Neural crest cell (in vitro differentiated cells): ENCODE measurements at places on chromosomes 3 and 15.

DNA sequence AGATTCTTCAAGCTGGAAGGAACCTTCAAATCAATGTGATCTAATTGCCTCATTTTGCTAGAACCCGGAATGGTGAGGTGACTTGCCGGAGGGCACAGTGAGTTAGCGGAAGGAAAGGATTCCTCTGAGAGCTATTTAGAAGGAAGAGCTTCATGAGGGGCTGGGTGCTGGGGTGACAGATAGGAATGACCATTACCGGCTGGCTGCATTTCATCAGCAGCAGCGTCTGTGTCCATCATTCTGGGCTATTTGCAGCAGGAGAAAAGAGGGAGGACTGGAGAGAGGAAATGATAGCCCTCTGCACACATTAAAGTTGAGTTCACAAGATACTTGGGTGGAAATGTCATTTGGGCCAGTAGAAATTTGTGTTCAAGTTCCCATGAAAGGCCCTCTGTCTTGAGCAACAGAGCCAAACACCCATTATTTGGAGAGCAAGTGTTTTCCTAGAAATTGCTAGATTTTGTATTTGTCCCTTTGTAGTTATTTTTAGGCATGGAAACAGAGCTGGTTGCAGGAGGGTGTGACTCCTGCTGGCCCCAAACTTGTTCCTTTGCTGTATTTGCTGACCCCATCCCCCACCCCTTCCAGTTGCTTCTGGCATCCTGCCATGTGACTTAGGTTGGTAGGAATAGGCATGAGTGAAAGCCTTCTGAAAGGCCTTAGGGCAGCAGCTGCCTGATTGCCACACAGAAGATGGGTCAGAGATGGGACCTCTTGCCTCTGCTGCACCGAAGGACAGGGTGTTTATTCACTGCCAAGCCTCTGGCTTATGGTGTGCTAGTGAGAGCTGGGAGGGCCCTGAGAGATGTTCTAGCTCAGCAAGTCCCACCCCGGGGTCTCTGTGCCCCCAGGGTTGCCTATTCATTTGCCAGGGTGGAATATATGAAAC lies 87.5 kb upstream of the PLXNA1 start:
- DNase-seq: no peak

DNA sequence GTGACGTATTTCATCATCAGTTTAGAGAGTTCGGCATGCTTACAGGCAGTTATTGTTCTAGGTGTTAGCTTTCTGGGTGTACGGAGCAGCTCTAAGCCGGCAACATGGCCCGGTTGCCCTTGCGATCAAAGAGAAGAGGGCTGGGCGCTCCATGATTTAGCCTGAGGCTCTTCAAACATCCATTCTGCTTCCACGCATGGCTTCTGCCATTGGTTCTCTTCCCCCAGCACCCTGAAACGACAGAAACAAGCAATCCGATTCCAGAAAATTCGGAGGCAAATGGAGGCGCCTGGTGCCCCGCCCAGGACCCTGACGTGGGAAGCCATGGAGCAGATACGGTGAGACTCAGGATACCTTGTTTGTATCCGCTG lies 574 bp downstream of the NGRN start:
- peak; percentile 6 for DNase-seq

GRCh38 chr3:191216510-191216909 lies 17.5 kb downstream of the OSTN start:
- DNase-seq: no peak

GRCh38 chr15:60315878-60316277 lies 81.9 kb downstream of the ANXA2 start:
- DNase-seq: no peak

- DNase-seq: no peak
Observed at GRCh38 chr15:63462088-63462487, 42.3 kb upstream of the USP3 start.

DNA sequence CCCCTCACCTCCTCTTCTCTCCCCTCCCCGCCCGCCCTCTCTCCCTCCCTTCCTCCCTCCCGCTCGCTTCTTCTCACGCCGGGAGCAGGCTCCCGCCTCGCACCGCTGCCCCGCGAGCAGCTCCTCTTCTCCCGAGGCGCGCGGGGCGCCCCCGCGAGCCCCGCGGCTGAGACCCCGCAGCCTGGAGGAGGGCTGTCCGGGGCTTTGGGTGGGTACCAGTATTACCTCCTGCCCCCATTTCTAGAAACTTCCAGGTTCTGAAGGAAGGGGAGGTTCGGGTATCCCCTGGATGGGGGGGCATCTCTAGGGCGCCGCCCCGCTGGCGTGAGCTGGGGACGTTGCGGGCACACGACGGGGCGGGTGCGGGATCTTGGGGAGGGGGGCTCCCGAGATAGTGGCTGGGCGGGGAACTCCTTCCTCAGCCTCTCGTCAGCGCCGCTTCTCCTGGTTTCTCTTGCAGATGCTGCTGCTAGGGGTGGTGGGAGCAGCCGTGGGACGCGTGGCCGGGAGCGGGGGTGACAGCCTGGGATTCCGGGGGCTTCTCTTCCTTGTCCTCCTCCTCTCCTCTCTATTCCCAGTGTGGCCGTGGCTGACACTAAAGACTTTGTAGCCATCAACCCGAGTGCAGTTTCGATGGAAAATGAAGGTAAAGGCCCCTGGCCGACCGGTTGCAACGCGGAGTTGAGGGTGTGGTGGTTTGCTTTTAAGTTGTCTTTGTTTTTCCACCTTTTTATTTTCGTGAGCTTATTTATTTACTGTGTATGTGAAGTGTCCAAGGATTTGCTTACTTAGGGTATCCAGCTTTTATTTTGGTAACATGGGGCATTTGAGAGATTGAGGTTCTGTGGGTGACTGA lies 474 bp downstream of the ATP2C1 start:
- peak; percentile 23 for DNase-seq

- DNase-seq: no peak
Observed at GRCh38 chr3:139199421-139200010, 144.3 kb upstream of the MRPS22 start.

DNA sequence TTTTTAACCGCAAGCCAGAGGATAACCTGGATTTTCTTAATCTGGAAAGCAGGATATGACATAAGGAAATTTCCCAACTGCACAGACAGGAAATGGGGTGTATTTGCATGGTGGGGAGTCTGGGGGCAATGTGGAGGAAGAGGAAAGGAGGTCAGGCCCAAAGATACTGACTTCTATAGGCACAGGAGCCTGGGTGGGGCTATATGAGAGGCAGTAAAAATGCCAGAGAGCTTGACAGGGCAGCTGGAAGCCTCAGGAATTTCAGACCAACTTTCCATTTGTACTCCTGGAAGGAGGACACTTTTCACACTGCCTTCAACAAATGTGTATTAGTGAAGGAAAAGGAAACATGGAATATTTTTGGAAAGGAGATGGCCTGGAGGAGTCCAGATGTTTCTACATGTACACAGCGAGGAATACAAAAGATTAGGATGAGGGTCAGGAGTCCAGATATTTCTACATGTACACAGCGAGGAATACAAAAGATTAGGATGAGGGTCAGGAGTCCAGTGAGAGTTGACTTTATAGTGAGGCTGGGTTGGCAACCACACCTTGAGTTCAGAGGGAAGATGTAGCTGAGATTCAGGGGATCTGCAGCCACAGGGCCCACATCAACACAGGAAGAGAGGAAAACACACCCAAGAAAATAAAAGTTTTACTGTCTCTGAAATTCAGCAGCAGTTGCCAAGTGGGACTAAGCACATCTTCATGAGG lies 111.9 kb upstream of the PTPRG start:
- no peak for DNase-seq

DNA sequence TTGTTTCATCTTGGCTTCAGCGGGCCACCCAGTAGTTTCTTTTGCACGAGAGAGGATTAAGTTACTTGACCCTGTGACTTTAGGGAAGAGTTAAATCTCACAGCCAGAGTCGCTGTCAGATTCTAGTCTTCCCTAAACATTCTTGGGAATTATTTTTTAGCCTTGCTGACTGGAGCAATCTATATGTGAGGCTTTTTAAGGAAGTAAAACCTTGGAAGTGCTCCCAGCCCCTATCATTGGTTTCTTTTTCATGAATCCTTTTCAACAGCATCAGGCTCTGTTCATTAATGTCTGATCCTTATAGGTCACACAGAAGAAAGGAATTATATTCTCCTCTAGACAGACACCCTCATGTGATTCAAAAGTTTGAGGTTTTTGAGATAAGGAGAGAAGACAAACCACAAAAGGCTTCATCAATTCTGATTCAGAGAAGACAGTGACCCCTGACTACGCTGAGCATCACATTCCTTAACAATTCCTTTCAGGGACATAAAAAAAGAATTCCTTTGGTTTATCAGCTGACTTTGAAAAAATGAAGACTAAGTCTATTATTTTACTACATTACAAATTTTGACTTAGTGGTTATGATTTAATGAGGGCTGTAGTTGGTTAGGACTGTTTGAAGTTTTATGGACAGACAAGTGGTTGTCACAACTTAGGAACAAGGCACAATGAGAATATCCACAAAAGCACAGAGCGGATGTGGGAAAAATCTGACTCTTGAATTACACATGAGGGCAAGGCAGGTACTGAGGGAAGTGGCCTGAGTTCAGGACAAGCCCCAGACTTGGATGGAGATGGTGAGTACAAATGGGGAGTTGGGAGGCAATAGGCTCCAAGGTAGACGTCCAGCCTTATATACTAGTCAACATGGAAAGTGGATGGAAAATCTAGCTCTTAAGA lies 171.1 kb upstream of the STT3B start:
- no peak for DNase-seq

- DNase-seq: no peak
Observed at GRCh38 chr3:5473471-5473870, 286.0 kb downstream of the EDEM1 start.

- DNase-seq: no peak
Observed at GRCh38 chr3:152050903-152051302, 177.5 kb downstream of the SUCNR1 start.

- no peak for DNase-seq
Observed at GRCh38 chr3:84141571-84141970, 817.2 kb upstream of the CADM2 start.

- no peak for DNase-seq
Observed at GRCh38 chr3:171812811-171813210, 2.5 kb upstream of the PLD1 start.

DNA sequence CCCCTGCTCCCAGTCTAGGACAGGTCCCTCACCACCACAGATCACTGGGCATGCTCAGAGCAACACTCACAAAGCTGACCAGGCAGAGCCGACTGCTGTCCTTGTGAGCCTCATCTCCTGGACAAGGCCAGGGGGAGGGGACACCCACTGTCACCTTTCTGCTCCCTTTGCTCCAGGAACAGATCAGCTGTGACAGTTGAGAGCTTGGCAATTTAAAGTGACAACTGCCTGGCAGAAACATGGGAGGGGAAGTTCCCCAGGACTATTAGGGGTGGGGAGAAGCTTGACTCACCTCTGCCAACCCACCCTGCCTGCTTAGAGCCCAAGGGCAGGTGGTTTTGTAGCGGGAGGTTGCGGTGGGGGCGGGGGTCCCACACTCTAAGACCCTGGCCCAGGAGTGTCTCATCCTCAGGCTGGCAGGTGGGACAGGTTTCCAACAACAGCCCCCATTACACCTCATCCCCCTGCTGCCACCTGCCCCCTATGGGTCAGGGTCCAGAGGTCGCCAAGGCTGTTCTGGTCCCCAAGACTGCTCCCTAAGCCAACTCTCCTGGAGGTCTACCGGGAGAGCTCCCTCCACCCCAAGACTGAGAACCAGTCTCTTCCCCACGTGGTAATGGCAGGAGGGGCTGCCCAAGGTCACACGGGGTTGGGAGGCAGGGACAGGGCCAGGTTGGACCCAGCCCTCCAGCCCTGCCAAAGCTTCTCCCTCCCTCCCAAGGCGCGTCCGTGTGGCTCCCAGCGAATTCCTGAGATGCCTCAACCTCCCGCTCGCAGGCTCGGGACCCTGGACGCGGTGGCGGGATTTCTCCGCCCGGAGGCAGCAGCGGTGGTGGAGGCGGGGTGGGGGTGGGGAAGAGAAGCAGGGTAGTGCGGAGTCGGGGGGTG lies 80.4 kb downstream of the IQSEC1 start:
- no peak for DNase-seq

- no peak for DNase-seq
Observed at GRCh38 chr3:30811151-30811795, 83.2 kb downstream of the GADL1 start.

- DNase-seq: no peak
Observed at GRCh38 chr3:123627673-123628670, 43.1 kb upstream of the HACD2 start.

GRCh38 chr3:127747751-127748521 lies 74.4 kb downstream of the MGLL start:
- no peak for DNase-seq

- no peak for DNase-seq
Observed at GRCh38 chr3:11556851-11557644, 86.7 kb downstream of the VGLL4 start.

DNA sequence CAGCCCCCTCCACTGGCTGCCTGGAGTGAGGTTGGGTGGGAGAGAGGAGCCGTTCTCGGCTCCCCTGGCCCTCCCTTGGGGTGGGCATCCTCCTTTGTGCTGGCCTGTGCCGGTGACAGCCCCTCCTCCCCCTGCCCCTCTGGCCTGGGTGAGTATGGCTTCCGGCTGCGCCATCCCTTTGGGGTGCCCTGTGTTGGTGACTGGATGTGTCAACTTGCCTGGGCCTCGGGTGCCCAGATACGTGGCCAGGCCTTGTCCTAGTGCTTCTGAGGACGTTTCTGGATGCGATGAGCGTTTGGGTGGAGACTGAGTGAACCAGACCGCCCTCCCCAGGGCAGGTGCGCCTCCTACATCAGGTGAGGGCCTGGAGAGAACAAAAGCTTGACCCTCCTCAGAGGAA lies 59.7 kb downstream of the PLXNA1 start:
- no peak for DNase-seq

DNA sequence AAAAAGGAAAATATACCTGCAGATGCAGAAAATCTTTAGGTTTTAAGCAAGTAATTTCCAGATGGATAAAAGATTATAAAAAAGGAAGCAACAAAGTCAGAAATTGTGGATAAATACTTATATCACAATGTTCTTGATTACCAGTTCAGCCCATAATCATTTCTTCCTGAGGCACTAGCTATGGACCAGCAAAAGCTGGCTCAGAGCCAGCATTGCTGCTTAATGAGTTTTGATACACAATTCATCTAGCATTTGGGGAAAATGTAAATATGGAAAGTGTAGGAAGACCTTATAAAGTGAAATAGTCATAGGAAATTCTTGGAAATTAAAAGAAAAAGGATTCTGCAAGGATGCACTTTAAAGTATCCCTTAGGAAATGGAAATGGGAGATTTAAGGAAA lies 168.3 kb upstream of the GBE1 start:
- DNase-seq: no peak

DNA sequence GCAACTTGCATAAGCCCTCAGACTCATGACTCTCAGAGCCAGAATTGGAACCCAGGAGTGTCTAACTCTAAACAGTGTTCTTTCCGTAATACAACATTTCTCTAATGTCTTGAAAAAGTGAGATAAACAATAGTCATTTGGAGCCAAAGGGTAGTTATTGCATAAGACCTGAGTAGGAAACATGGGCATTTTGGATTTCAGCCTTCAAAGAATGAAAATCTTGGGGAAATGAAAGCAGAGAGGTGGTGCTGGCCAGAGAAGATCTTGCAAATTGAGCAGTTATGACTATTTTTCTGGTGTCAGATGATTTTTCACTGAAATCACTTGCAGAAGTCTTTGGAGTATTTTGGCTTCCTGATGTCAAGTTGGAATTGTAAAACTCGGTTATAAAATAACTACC lies 379.4 kb downstream of the DIPK2A start:
- DNase-seq: no peak

- no peak for DNase-seq
Observed at GRCh38 chr15:24676431-24676830, 856 bp downstream of the NPAP1 start.
